ENCODE measurements at places on chromosomes 2 and 18. TPM values are rescaled to one million over a fixed set of nuclear protein-coding genes. Genes with fewer than 3 reads are reported as not detected.

DNA sequence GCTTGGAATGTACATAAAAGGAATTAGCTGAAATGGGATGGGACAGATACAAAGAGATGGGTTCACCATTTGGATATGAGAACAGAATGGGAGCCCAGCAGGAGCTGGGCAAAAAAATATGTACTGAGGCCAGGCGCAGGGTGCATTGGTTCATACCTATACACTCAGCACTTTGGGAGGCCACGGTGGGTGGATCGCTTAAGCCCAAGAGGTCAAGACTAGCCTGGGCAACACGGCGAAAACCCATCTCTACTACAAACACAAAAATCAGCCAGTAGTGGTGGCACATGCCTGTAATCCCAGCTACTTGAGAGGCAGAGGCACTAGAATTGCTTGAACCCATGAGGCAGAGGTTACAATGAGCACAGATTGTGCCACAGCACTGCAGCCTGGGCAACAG is 30.4 kb downstream of the SCN7A start:
- no peak for DNase-seq

- DNase-seq: no peak
Measured at GRCh38 chr2:203240491-203240890, 1.7 kb downstream of the CYP20A1 start.

DNA sequence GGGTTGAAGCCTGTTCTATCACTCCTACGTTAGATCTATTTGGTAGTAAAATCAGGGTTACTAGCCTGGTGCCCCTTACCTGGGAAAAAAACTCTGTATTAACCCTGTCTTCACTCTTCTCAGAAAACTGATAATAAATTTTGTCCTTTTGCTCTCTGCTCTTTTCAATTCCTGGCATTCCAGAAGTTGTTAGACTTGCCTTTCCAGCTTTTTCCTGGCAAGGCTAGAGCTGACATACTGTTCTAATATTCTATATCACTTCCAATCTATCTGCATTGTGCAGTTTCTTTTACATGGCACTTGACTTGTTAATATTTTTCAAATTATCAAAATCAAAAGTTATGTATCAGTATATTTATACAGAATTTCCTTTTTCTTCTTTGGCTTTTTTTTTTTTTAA is 162.2 kb downstream of the FIGN start:
- DNase-seq: no peak

GRCh38 chr2:23703583-23704385 is 223.1 kb downstream of the ATAD2B start:
- no peak for DNase-seq

GRCh38 chr2:224027931-224028330 is 11.2 kb downstream of the SERPINE2 start:
- no peak for DNase-seq

DNA sequence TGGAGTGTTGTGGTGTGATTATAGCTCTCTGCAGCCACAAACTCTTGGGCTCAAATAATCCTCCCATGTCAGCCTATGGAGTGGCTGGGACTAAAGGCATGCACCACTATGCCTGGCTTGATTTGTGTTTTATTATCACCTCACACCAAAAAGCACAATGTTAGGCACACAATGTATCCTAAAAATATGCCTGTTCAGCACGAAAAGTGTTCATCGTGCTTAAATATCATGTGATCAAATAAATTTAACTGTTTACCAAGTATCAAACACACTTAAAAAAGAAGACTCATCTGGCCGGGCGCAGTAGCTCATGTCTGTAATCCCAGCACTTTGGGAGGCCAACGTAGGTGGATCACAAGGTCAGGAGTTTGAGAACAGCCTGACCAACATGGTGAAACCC is 5.6 kb downstream of the CCT4 start:
- no peak for DNase-seq

DNA sequence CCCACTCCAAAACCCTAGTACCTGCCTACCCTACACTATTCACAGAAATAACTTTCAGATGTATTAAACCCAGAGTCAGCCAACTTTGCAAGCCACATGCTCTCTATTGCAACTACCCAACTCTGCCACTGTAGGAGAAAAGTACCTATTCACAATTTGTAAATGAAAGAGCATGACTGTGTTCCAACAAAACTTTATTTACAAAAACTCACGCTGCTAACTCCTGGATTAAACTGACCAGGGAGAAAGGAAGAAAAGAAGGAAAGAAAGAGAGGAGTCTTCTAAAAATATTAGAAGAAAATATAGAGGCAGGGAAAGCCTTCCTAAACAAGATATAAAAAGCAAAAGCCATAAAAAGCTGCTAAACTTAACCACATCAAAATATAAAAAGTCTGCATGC is 24.6 kb downstream of the SLC1A4 start:
- DNase-seq: no peak

- no peak for DNase-seq
Measured at GRCh38 chr2:39252888-39253518, 9.2 kb upstream of the CDKL4 start.

DNA sequence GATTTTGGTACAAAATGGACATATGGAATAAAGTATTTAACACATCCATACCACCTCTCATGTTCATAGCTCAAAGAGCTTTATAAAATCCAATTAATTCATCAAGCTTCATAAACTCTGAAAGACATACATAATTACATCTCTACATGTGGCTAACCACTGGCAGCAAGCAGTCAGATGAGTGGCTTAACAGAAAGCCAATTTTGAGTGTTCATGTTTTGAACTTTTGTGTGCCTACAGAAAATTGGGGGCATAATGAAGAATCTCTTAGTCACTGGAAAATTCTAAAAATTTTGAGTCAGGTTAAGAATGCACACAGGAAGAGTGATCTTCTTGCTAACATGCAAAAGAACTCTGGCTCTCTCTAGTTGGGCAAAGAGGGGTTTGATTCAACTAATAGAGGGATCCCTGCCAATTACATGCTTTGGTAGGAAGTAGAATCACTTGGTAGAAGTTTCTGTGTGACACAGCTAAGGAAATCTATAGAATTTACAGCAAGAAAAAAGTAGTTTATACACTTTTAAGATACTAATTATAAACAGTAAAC is 287.4 kb downstream of the NOL4 start:
- DNase-seq: no peak

- no peak for DNase-seq
Measured at GRCh38 chr2:75561566-75562512, 1.1 kb upstream of the EVA1A start.

DNA sequence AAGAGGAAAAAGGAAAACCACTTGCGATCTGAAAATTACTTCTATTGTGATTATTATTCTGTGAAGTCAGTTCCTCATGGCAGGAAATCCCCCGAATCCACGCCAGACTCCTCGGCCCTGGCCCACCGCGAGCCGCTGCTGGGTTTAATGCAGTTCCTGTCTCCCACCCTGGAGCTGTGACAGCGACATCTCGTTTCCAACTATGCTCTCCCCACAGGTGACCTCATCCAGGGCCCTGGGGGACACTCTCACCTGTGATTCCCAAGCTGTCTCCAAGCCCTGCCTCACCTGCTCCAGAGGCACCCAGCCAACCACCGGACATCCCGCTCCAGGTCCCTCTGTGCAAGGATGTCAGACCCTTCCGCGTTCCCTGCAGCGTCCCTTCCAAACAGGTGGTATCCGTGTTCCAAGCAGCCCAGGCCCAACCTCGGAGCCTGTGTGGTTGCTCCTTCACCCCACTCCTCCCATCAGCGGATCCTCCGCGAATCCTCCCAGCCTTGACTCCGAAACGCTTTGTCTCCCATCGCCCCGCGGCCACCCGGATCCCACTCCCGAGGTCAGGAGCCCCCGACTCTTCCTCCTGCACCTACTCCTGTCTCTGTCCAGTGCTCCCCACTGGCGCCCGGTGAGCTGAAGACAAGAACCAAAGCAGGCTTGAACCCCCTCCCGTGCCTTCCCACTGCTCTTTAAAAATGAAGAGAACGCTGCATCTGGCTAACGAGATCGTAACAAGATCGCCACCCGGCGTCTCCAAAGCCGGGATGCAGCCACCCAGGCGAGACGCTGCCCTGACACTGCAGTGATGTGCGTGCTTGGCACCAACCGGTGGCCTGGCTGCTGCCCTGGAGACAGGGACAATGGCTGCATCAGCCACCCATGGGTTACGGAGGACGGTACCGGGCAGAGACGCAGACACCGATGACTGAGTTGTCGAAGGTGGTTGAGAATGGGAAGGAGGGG is 96.5 kb downstream of the NDUFA10 start:
- peak; percentile 65 for DNase-seq

SH3RF3 gene
- total RNA-seq: 12.3 TPM

HJURP gene
- 1.9 TPM for total RNA-seq

GLI2 gene
- 2.8 TPM for total RNA-seq

CFC1 gene
- not detected for total RNA-seq

SLC39A6 gene
- total RNA-seq: 185 TPM

DAW1 gene
- 1.1 TPM for total RNA-seq

Data from occipital lobe (tissue), 3 donors.